T1000 (cell line): ENCODE measurements at places on chromosomes 11 and 22.

- DNase-seq: no peak
Measured at GRCh38 chr11:90251599-90251998, 28.8 kb upstream of the CHORDC1 start.

DNA sequence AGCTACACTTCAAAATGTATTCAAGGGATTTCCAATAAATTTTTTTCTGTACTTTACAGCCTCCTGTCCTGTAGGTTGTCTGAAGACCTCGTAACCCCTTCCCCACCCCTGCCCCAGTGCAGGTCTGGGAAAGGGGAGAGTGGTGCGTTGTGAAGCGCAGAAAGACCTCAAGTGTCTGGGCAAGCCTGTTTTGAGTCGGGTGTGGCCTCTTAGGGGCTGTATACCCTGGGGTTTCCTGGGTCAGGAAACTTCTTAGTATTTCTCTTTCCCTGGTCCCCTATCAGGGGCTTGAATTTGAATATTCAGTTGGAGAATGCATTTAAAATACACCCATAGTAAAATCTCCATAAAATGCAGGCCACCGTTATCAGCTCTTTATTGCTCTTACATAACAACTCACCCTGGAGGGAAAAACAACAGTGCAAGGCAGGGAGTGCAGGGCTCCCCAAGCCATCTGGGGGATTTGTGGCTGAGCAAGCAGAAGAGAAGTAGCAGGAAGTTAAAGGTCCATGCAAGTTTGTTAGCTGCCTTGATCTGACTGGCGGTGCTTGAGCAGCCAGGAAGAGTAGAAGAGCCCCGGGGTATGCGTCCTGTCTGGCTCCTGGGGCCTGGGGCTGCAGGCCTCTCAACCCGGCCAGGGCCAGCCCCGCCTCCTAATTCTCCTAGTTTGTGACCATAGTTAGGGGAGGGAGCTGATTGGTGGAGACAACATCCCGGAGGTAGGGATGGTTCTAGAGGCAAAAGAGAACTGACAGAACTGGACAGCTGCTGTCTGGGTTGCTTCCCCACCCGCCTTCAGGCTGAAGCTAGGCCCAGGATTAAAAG lies 25.7 kb downstream of the ARHGAP1 start:
- DNase-seq: peak; percentile 10

DNA sequence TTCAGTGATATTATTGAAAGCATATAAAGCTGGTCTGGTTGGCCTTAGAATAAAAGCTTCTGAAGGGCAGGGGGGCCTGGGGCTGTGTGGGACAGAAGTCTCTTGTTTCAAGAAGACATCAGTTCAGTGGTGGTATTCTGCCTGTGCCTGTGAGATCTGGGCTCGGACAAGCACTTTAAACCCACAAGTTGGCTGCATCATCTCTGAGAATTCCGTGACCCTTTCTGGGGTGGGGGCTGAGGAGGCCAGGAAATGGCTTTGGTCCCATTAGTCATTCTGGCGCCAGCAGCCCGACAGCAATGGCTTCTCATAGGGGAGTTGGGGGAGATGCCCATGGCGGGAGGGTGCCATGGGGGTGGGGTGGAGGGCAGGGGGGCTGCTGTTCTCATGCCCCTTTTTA lies 104.1 kb downstream of the PKNOX2 start:
- no peak for DNase-seq

GRCh38 chr11:109071712-109072524 lies 350.1 kb upstream of the C11orf87 start:
- DNase-seq: no peak

DNA sequence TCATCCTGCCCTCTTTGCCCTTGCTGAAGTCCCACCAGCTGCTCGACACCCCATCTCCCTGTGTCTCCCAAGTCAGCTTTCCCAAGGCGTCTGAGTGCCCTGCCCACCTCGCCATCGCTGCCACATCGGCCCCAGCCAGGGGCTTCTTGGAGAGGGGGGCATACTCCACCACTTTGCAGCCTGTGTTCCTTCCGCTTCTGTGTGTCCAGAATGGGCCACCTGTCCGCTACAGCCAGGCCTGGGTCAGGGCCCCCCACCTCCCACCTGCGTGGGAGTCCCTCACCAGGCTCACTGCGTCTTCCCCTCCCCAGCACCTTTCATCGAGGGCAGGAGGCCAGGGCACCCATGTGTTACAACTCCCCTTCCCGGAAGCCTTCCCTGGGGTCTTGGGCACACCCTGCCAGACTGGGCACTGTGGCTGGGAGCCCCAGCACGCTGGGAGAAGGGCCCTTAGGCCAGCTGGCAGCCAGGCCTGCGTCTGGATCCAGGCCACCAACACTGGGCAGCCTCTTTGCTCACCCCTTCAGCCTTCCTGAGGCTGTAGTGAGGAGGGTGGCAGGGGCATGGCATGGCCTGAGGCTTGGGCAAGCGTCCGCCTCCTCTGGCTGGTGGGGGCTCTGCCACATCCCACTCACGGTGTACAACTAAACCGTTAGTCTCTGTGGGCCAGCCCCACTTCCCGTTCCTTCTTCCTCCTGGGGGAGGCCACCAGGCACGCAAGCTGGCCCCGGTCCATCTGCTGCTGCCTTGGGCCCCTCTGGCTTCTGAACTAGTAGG lies 13.4 kb downstream of the CPT1A start:
- DNase-seq: no peak

- no peak for DNase-seq
Measured at GRCh38 chr22:43969989-43970755, 14.9 kb downstream of the SAMM50 start.

DNA sequence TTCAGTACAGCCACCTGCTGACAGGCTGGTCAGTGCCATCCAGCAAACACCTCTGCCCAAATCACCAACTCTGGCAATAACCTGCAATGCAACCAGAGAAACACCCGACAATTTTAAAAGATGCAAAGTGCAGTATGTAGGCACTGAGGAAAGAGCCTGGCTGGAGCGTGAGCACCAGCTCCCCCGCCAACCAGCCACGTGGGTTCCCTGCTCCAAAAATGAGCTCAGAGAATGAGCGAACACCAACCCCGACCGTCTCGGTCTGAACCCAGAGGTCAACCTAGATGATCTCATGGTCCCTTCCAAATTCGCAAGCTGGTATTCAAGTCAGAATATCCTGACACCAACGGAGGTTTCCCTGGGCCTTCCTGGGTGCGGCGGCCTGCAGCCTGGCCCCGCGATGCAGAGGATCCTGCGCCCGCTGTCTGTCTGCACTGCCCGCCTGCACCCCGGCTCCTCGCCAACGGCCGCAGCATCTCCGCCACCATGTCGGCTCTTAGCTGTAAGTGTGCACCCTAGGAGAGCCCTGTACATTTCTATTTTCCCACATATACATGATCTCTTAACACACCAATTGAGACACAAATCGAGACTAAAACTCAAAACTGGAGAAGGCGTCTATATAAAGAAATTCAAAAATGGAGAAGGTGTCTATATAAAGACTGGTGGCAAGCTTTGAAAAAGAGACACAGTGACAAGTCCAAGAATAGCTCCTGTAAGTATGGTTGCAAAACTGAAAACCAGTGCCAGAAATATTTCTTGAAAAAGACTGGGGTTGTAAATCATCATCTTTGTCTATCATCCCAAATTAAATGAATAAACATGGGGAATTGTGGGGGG lies 22.8 kb downstream of the TMEM184B start:
- DNase-seq: no peak

DNA sequence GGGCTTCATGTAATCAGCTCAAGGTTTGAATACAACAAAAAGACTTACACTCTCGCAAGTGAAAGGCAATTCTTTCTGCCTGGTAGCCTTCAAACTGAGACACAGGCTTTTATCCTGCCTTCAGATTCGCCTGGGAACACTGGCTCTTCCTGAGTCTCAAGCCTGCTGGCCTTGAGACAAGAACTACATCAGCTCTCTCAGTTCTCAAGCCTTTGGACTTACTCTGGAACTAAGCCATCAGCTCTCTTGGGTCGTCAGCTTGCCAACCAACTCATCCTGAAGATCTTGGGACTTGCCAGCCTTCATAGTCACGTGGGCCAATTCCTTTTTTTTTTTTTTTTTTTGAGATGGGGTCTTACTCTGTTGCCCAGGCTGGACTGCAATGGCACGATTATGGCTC lies 35.7 kb upstream of the LRRC10B start:
- no peak for DNase-seq

DNA sequence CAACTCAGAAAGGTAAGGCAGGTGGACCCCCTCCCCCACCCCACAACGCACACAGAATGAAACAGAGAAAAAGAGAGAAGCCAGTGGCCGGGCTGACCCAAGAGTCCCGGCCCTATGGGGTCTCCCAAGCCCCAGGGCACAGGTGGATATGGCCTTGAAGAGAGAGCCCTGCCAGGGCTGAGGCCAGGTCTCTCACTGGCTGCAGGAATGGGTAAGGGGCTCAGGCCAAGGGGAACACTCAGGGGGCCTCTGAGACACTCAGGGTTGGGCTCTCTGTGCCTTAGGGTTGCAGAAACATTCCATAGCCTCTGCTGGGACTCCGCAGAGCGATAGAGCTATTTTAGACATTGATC lies 98.0 kb downstream of the PDE2A start:
- DNase-seq: no peak

DNA sequence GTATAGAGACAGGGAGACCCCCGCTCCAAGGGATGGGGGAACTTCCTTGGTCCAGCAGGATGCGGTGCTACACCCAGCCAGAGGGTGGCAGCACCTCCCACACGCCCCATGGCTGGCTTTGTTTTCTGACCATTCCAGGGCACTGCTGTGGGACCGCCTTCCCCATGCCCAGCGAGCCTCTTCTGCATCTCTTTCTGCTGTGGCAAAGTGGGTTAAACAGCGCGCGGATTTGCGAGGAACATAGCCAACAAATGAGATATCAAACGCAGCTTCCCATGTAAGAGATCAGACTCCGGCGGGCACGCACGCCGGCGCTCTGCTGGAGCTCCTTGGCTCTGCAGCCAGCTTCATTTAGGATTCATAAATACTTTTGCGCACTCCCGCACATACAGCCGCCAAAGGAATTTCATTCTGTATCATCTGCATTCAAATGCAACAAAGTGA lies 485.8 kb upstream of the CADM1 start:
- DNase-seq: no peak

GRCh38 chr11:42901084-42901483 lies 410.7 kb upstream of the API5 start:
- no peak for DNase-seq

DNA sequence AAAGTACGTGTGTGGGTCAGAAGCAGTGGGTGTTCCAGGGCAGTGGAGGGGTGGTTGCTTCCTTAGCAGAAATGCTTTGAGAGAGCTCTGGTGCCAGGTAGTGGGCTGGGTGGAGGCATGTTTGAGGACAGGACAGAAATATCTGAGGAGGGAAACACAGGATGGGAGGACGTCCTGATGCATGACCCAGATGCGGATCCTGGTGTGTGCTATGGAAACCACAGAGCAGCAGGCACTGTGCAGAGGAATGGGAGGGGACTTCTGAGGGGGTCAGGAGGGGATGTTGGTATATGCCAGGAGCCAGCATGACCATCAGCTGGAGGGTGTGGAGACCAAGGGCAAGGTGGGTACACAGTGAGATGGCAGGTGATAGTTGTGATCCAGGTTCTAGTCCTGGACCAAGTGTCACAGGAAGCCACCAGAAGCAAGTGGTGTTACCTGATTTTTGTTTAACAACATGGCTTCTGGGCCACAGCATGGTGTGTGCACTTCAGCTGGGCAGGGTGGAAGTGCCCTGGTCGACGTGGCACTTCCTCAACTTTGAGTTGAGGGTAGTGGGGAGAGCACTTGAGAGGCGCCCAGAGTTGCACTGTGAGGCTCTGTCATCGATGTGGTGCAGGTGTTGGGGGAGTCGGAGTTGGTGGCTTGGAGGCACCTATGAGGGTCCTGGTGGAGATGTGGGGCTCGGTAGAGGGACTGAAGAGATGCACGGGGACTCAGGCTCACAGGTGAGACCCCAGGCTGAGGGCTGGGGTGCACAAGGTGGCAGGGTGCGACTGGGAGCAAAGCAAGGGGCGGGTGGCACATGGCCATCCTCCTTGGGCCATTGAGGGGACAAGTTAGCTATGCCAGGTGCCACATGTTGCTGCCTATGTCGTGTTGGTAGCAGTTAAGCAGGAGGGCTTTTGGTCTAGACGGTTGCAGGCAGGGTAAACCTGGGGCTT lies 7.5 kb downstream of the DGCR8 start:
- DNase-seq: no peak

GRCh38 chr11:2998073-2998850 lies 6.1 kb upstream of the NAP1L4 start:
- no peak for DNase-seq

GRCh38 chr11:11757909-11758308 lies 83.9 kb upstream of the USP47 start:
- no peak for DNase-seq

GRCh38 chr11:104943561-104943960 lies 24.8 kb downstream of the CASP4 start:
- no peak for DNase-seq

- no peak for DNase-seq
Measured at GRCh38 chr11:80082406-80082805, 641.6 kb upstream of the TENM4 start.

DNA sequence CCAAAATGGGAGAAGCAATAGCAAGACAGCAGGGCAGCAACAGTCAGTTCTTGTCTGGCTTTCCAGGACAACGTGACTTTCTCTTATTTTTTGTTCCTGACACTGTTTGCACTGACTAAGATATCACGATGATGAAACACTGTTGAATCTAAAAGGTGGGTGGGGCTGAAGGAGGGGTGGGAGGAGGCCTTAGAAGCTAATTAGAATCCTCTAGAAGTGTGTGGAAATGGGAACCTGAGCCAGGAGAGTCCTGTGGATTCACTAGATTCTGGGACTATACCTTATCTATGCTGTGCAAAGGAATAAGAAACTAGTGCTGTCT lies 300.3 kb downstream of the ST3GAL4 start:
- DNase-seq: no peak

DNA sequence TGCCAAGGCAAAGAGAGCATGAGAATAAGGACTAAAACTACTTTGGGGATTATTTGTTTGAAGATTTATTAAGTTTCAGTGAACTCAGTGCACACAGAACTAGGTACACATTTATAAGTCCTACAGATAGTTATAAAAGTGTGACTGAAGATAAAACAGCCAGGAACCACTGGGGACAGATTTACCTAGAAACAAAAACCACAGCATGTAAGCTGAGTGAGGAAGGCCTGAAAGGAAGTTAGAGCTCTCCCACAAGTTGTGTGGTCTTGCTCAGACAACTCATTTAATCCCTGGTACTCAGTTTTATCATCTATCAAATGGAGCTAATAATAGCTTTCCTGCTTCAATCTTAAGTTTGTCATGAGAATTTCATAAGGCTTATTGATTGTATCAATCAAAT lies 311.2 kb upstream of the FAT3 start:
- DNase-seq: no peak

DNA sequence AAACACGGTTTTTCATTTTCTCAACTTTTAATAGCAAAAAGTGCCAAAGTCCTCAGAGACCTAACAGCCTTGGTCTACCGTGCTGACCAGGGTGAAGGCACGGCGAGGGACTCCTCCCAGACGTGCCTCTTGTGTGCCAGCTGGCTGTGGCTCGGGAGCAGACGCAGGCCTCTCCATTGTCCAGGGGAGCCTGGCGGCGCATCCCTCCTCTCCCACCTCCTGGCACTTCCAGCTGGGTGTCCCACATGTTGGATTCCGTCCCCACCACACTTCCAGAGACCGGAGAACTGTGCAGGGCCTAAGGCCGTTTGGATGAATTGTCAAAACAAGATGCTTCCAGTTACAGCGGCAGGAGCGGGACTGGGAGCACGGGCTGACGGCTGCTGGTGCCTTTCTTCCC lies 11.6 kb downstream of the CDPF1 start:
- no peak for DNase-seq

- DNase-seq: no peak
Measured at GRCh38 chr11:103894673-103895072, 141.8 kb upstream of the DDI1 start.
